ENCODE measurements at places on chromosomes 6 and 20.
A peak's percentile ranks its signal among the peaks of the same experiment; 100 is the strongest.

DNA sequence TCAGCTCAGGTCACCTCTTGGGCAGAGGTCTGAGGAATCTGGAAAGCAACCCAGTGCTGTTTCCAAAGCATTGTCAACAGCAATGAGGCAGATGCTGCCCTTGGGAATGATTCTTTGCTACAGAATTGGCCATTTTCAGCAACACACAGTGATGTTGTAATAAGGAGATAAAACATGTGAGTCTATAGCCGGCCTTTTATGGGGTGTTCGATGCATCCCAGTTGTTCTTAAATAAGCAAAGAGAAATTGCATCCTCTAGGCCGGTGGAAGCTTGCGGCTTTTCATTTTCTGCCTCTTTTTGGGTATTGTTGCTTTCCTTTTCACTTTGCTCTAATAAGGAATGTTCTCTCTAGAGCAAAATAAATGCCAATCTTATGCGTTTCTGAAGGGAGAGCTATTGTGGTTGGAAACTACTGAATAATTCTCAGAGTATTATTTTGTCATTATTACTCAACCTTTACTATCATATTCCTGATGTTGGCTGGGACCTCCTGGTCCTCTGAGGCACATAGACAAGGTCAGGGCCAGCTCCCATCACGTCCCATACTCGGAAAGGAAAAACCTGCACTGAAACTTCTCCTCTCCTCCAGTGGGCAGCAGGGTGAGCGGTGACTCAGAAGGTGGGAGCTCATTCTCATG is 214.2 kb downstream of the CDH26 start:
- peak; percentile 24 for DNase-seq

- DNase-seq, result peak; percentile 57
These were observed at the start of gene BPIFB4 for GRCh38 chr20:33079259-33079658. BPIFB4 (plus strand) TSS chr20:33079643; CDS start chr20:33081527, 1,884 bp downstream.

GRCh38 chr20:63056236-63057170 is 49.7 kb upstream of the BHLHE23 start:
- DNase-seq, result no peak

DNA sequence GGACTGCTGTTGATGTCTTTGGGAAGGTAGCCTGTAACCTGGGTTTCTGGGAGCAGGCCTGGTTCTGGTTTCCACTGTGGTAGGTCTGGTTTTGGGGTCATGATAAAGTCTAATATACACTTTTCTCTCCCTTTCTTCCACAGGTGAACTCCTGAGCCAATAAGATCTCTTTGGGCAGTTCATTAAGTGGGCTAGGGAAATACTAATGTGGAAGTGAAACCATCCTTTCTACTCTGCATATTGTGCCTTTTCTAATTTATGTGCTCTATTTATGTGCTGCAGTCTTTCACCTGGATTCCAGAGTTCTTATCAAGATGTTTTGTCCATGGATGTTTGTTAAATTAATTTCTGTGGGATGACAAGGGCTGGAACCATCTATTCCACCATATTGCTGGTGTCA is 165.7 kb upstream of the PTPRK start:
- no peak for DNase-seq

DNA sequence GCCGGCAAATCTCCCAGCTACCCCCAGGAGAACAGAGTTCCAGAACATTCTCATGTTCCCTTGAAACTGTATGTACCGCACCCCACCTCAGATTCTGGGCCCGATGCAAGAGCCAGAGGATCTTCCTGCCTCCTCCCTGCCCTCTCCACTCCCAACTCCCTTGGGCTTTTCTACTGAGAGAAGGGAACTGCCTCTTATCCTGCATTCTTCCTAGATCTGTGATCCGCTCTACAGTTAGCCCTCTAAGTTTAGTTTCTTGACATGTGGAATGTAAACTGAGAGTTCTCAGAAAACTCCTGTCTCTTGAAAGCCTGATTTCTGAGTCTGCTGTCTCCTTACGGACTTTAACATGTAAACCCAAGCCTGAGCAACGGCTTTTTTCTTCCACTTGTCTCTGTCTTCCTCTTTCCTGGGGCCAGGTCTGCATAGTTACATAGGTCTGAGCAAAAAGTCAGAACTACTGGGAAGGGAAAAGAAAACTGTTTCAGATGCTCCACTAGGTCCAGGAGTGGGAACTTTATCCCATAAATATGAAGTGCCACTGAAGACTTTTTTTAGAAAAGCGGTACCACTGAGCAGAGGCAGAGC is 86.5 kb upstream of the TNFAIP3 start:
- no peak for DNase-seq

- peak; percentile 61 for DNase-seq
These were observed 93.1 kb downstream of the EPB41L2 start for GRCh38 chr6:130969791-130970491.

- DNase-seq, result peak; percentile 17
These were observed 3.0 kb downstream of the NR2E1 start for GRCh38 chr6:108168501-108169463.

DNA sequence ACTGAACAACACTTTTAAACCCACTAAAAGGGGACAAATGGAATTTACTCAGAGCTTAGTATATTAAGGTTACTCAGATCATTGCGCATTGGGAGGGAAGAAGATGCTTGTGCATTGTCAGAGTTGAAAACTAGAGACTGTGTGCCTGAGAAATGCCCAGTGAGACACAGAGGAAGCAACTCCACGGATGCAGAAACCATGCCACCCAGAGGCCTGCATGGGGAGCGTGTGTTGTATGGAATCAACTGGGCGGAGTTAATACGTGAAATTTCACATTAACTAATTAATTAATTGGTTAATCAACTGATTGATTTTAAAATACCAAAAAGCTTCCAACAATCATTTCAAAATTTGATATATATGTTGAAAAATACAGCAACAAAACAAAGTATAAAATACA is 391.6 kb downstream of the PLCB1 start:
- DNase-seq, result peak; percentile 12

DNA sequence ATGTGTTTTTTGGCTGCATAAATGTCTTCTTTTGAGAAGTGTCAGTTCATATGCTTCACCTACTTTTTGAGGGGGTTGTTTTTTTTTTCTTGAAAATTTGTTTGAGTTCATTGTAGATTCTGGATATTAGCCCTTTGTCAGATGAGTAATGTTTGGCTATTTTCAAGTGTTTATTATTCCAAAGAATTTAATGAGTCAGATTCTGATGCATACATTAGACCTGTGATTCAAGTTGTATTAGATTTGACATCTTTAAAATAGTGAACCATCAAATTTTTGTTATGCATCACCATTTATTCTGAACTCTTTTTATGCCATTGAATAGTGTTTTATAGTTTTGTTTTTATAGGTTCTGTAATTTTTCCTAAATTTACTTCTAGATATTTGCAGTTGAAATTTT is 319.3 kb downstream of the PKHD1 start:
- DNase-seq, result no peak

DNA sequence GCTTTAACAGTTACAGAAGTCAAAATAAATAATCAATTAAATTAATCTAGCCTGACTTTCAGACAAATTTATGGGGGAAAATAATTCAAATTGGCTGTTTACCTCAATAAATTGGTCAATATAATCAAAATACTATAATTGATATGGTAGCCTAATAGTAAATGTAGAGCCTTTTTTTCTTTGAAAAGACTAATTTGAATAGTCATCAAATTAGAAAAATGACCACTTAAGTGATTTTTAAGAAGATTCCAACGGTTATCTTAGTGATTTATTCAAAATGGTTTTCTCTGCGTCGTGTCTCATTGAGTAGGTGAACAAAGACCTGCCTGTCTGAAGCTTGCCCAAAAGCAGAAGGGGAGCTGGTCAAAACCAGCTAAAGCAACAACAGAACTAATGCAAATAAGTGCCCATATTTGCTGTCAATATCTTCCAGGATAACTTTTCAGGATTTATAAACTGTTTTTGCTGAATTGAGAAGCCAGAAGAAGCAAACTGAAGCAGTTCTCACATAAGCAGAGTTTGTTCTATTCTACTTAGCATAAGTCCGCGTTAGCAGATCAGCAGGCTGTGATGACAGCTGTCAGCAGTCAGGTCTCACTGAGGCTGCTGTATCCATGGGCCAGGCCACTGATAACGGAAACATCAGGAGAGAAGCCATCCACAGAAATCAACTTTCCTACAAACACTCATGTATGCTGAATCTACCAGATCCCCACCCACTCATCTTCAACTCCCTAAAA is 7.0 kb downstream of the RCAN2 start:
- no peak for DNase-seq

DNA sequence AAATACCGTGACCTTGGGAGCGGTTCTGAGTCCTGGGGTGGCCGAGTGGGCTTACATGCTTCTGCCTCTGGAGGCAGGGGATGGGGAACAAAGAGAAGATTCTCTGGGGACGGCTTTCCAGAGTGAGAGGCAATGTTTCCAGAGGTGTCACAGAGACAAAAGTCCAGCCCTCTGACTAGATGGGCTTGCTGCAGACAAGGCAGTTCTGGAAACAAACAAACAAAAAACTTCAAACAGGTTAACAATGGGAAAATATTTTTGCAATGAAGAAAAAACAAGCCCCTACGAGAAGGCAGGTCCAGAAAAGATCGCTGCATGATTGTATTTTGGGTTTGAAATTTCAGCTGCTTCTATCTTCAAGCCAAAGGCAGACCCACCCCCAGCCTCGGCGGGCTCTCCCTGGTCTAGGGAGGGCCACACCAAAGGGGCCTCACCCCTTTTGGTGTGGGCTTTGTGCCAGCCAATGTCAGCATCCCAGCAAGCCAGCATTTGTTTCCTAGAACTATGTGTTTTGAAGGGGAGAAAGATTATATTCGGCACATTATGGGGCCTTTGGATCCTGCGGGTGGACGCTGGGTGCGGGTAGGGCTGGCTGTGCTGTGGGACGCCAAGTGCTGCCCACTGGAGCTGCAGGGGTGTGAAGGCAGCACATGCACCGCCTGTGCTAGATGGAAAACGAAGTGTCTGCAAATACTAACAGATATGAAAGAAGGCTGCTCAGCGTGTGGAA is 42.9 kb downstream of the RIOK1 start:
- DNase-seq, result no peak

DNA sequence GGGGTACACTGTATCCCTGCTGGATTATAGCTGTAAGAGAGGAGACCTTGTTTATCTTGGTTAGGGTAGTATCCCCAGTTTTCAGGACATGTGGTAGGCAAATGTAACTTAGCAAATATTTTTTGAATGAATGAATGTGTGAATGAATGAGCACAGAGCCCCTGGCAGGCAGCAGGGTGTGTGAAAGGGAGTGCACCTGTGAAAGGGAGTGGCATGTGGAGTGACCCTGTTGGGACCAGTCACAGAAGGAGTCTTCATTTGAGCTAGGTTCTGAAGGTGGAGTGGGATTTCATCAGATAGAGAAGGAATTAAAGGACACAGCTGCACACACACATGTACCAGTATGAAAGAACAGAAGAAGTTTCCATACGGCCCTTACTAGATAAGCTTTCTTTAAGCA is 4.9 kb downstream of the SMAP1 start:
- DNase-seq, result no peak

GRCh38 chr6:168177103-168177891 is 98.3 kb upstream of the FRMD1 start:
- DNase-seq, result no peak

GRCh38 chr6:170221753-170222400 is 69.0 kb downstream of the DLL1 start:
- no peak for DNase-seq

- DNase-seq, result no peak
These were observed 30.5 kb downstream of the SAYSD1 start for GRCh38 chr6:39084506-39084905.

DNA sequence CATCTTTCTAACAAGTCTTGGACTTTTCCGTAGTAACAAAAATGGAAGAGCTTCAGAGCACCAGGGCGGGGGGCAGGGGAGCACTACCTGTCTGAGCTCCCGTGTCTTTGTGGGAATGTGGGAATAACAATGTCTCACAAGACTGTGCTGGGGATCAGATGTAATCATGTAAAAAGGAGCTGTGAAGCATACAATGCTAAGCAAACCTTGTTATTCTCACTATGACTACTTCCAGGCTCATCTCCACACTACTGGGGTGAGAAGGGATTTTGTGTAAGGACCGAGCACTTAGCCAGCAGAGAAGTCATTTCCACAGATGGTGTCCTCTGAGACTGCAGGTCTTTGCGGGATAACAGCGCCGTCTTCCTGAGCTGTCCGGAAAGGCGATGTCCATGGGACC is 27.1 kb downstream of the PRR18 start:
- no peak for DNase-seq

GRCh38 chr20:8082989-8083388 is 49.1 kb upstream of the PLCB1 start:
- DNase-seq, result no peak

GRCh38 chr6:23272536-23272935 is 703.2 kb downstream of the HDGFL1 start:
- peak; percentile 16 for DNase-seq

DNA sequence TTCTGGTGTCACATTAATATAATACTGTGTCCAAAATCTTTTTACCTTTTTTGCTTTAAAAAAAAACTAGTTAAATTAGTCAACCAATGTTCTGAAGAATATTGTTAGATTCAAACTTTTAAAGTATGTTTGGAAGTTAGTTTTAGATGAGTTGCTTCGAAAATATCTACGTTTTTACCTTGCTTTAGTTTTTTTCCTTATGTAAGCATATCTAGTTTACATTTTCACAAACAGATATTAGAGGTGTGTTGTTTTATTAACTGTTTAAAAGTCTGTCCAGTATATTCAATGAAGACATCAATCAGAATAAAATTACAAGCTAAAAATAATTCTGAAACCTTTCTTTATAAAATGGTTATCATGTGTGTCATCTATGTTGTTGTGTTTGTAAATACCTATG is 375.0 kb upstream of the BTBD3 start:
- DNase-seq, result no peak

GRCh38 chr6:1620504-1621069 is 10.9 kb downstream of the FOXC1 start:
- no peak for DNase-seq

- DNase-seq, result no peak
These were observed 2.2 kb downstream of the HMGA1 start for GRCh38 chr6:34238585-34239499.

DNA sequence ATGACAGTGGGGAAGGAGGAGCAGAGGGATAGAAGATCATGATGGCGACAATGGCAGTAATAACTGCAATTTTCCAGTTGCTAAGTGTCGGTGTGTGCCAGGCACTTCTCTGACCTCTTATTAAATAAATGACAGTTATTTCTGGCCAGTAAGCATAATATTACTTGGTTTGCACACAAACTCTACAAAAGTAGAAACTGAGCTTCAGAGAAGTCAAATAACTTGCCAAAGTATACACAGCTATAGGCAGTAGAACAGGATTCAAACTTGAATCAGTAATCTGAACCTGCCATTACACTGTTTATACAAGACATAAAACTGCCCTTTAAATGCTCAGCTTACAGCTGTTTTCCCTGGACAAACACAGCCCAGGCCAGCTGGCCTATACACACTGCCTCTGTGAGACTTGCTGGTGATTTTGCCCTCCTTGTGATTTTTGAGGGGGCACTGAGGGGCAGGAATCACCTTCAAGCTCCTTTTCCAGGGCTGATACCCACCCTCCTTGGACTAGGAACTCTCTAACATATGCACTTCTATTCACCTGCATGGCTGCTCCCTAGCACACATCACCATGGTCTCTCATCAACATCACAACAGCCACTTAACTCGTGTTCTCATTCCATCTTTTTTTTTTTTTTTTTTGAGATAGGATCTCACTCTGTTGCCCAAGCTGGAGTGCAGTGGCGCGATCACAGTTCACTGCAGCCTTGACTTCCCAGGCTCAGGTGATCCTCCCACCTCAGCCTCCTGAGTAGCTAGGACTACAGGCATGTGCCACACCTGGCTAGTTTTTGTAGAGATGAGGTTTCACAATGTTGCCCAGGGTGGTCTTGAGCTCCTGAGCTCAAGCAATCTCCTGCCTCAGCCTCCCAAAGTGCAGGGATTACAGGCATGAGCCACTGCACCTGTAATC is 63.6 kb downstream of the SLC23A2 start:
- DNase-seq, result no peak

- no peak for DNase-seq
These were observed 59.1 kb downstream of the KIF16B start for GRCh38 chr20:16514140-16514539.

Measured in fibroblast of skin of right biceps (primary cell).